ENCODE measurements at places on chromosomes 11 and 22. TPM values are rescaled to one million over a fixed set of nuclear protein-coding genes. Genes with fewer than 3 reads are reported as not detected.

DNA sequence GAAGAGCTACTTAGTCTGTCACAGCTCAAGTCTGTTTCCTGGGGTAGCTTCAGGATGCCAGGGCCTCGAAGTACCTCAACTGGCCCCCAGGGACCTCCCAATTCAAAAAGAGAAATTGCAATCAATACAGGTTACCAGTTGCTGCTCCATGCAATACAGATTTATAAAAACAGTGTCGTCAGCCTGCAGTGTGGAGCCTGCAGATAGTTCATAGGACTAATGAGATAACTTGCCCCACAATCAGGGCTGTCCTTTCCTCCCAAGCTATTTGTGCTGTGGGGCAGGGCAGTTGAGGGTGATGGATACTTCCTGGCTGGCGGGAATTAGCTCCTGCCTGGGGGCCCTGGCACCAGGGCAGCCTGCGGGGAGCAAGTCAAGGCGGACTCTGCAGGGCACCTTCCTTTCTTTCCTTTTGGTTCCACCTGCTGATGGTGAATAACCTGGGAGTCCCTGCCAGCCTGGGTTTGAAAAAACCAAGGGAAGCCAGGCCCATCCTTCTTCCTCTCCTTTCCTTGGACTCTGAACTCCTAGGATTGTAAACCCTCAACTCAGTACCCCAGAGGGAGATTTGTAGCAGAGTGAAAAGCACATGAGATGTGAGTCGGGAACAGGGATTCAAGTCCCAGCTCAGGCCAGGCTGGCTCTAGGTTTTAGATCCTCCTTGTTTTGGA, 216.6 kb downstream of the CEP164 start:
- DNase-seq, result peak; percentile 24

The CDON gene
- total RNA-seq, result 50.3 TPM

The KRTAP5-7 gene
- 0.39 TPM for total RNA-seq

The LDHAL6A gene
- total RNA-seq, result not detected

The SEZ6L gene
- total RNA-seq, result 0.18 TPM

- DNase-seq, result no peak
Measured at GRCh38 chr11:15591112-15591537, 476.4 kb downstream of the INSC start.

GRCh38 chr11:131924001-131924400, 553.6 kb downstream of the NTM start:
- no peak for DNase-seq

- DNase-seq, result no peak
Measured at GRCh38 chr11:128777369-128778011, 83.6 kb downstream of the FLI1 start.

The FGF19 gene
- total RNA-seq, result not detected

GRCh38 chr11:67261640-67261945, 4.7 kb upstream of the GRK2 start:
- no peak for DNase-seq

- DNase-seq, result no peak
Measured at GRCh38 chr11:36380296-36381014, 84.4 kb downstream of the PRR5L start.

- no peak for DNase-seq
Measured at GRCh38 chr22:36332623-36333332, 55.0 kb downstream of the MYH9 start.

GRCh38 chr22:40026641-40027040, 31.9 kb downstream of the FAM83F start:
- peak; percentile 50 for DNase-seq

- no peak for DNase-seq
Measured at GRCh38 chr22:22487869-22488597, 20.5 kb downstream of the ZNF280B start.

The NPTXR gene
- 21.9 TPM for total RNA-seq

GRCh38 chr22:24208012-24208749, 26.9 kb downstream of the SUSD2 start:
- peak; percentile 73 for DNase-seq

The MPPED2 gene
- total RNA-seq, result 20.4 TPM

DNA sequence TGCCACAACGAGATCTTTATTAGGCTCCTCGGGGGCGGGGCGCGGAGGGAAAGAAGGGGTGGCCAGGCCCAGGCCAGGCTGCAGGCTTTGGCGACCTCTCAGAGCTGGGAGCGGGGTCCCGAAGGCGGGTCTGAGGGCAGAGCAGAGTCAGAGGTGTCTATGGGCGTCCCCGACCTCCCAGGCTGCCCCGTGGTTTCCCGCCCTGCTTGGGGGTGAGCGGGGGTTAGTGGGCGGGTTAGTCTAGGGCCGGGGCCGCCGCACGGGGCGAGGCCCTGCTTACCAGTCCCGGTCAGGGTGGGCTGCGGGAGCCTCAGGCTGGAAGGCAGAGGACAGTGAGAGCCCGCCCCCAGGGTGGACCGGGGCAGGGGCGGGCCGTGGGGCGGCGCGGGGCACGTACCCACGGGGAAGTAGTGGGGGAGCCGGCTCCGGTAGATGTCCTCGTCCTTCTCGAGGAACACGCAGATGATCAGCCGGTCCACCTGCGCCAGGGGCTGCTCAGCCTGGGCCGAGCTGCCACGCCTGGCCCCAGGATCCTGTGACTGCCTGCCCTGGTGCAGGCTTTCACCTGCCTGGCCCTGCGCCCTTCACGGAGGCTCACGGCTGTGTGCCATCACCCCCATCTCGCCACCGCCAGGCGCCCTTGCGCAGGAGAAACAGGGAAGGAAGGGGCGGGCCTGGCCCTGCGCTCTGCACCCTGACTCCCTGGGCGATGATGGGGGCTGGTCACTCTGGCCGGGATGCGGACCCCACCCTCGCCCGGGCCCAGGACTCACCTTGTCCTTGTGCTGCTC, 12.5 kb downstream of the OTUB1 start:
- no peak for DNase-seq

The CEP126 gene
- total RNA-seq, result 13.2 TPM

The CASP5 gene
- total RNA-seq, result 0.88 TPM

DNA sequence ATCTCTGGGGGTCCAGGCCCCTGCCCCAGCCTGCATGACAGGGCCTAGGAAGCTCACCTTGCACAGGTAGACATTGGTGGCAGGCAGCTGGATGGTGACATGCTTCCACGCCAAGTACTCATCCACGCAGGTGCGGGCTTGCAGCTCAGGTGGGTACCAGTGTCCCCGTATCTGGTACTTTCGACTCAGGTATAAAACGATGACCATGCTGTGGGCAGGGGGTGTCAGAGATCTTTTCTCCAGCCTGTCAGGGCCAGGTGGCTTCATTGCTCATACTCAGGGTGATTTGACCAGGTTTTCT, 1.6 kb upstream of the GSTT4 start:
- DNase-seq, result no peak

- DNase-seq, result no peak
Measured at GRCh38 chr22:50454556-50455075, 20.2 kb downstream of the SBF1 start.

The GRM5 gene
- total RNA-seq, result 4.3 TPM

Measured in aorta (tissue), 5 donors.